ENCODE measurements at places on chromosomes 16 and 17.

GRCh38 chr17:34725008-34725407 lies 145.6 kb downstream of the TMEM132E start:
- no peak for DNase-seq

DNA sequence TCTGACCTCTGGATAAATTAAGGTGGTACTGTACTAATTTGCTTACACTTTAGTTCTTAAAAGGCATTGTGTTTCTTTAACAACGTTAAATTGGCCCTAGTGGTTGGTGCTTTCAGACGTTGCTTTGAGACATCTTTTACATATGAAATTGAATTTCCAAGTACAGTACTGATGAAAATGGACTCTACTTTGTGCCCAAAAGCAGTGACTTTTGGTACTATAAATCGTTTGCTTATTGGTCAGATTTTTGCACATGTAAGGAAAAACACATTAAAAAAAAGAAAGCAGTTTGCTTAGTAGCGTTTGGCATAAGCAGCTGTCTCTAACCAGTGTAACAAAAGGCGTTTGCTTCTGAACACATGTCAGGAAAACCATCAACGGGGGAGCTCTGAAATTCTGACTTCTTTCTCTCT lies 139.6 kb downstream of the CDK5R1 start:
- DNase-seq: no peak

- DNase-seq: no peak
Observed at GRCh38 chr16:79725051-79725450, 124.5 kb upstream of the MAF start.

DNA sequence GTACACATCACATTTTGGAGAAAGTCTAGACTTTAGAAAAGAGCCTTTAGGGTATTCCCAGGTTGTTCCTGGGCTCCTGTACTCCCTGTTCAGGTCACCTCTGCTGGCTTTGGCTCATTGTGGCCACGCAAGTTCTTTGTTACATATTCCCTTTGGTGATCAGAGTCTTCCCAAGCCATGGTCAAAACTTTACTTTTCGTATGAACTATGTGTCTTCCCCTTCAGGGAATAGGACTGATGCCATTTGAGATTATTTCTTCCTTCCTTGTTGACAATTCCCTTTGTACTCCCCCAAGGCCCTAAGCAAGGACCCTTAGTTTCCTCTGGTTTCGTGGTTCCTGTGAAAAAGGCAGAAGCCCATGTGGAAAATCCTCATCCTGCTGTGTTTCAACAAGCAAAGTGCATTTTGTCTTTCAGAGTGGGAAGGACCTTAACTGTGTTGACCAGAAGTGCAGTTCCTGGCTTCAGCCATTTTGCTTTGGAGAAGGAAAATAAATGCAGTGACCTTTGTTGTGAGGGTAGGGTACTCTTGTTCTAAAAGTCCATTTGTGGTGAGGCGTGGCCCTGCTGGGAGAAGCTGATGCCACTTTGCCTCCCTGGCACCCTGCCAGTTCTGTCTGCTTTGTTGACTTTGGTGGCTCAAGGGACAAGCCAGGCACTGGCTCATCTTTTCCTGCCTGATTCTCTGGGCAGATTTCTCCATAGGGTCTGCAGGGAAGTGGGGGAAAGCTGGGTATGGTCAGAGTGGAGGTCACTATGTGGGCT lies 55.1 kb downstream of the ZNRF1 start:
- DNase-seq: no peak

DNA sequence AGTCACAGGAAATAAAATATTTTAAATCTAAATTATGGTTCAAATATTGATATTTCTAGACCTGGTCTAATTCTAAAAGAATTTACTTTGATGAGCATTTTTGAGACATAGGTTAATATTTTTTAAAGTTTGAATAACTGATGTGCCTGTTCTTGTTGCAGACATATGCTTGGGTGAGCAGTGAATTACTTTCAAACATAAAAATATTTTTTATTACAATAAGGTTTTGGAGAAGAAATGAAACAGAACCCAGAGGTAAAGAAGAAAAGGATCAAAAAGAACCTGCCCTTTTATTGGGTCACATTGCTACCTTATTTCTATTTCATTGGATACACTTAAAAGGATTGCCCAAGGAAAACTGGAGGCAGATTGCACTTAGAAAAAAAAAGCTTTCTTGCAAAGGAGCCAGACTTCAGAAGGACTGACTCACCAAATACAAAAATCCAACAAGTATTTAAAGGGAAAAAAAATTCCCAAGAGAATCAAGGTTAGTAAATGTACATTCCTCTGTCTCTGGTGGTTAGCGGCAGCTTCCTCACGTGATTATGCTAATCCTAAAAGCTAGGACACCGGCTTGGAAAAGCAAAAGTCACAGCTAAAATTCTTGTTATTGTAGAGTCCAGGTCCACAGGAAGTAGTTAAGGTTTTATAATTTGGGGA lies 18.5 kb downstream of the ENPP7 start:
- no peak for DNase-seq

- DNase-seq: no peak
Observed at GRCh38 chr17:40311575-40311974, 2.6 kb downstream of the RARA start.

DNA sequence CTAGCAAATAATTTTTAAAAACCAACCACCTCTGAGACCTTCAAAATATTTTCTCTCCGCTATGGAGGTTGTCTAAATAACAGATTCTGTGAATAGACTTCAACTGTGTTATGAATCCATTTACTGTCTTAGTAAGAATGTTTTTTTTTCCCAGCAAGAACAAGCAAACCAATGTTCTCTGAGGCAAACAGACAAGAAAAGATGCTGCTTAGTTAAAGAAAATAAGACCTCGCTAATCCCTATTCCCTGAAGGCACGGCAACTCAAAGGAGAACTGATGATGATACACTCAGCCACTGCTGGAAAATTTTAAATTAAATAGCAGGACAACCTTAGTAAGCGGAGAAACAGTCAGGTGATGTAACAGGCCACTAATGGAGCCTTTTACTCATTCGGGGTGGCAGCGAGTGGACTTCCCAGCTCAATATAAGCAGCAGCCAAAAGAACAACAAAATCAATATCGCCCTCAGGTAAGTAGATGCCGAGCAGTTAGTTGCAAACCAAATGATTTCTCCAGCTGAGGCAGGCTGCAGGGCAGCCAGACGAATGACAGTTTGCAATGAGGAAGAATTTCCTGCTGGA lies 81.8 kb downstream of the CPPED1 start:
- no peak for DNase-seq

GRCh38 chr17:82257473-82257872 lies 16.0 kb downstream of the CSNK1D start:
- DNase-seq: no peak

- no peak for DNase-seq
Observed at GRCh38 chr17:63819585-63820537, 7.4 kb upstream of the PSMC5 start.

GRCh38 chr16:59327894-59328293 lies 593.8 kb upstream of the GOT2 start:
- DNase-seq: no peak

DNA sequence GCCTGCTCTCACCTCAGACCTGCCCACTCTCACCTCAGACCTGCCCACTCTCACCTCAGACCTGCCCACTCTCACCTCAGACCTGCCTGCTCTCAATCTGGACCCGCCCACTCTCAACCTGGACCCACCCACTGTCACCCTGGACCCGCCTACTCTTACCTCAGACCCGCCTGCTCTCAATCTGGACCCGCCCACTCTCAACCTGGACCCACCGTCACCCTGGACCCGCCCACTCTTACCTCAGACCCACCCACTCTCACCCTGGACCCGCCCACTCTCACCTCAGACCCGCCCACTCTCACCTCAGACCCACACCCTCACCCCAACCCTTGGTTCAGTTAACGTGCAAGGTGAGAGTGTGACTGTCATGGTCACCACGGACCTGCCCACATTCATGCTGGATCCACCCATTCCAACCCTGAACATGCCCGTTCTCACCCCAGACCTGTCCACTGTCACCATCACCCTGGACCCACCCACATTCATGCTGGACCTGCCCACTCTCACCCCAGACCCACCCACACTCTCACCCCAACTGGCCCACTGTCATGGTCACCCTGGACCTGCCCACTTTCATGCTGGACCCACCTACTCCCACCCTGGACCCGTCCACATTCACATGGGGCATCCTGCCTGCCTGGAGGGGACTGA lies 31.2 kb upstream of the ENPP7 start:
- no peak for DNase-seq

DNA sequence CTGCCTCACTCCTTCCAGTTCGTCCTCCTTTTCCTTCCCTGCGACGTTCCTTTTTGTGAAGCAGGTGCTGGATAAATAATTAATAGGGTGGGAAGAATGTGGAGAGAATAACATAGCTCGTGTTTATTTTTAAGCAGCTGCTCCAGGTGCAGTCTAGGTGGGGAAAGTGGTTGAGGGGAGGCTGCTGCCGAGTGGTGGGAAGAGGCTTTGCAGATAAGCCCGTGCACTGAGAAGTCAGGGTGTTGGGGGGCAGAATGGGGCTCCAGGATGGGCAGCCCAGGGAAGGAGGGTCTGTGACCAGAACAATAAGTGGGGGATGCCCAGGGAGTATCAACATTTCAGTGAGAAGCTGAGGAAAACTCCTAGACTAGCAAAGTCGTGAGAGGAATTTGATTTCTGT lies 300.5 kb downstream of the CPPED1 start:
- DNase-seq: no peak

DNA sequence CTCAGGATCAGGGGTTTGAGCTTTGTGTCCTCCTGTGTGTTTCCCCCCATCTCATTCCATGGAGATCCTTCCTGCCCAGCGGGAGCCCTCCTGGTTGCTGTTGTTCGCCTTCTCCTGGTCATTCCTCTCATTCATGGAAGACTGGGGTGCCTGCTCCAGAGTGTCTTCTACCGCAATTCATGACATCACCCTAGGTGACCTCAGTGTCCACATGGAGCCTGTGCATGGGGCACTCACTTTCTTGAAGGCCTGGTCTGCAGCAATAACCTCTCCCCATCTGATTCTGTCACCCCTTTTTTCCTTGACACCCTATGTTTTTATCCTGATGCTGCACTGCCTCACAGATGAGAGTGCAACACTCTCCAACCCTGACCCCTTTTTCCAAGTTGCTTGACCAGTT lies 21.4 kb upstream of the ARHGAP17 start:
- no peak for DNase-seq

- DNase-seq: no peak
Observed at GRCh38 chr16:53726625-53727024, 22.7 kb downstream of the FTO start.

GRCh38 chr17:64736804-64737492 lies 74.8 kb upstream of the SMURF2 start:
- no peak for DNase-seq

DNA sequence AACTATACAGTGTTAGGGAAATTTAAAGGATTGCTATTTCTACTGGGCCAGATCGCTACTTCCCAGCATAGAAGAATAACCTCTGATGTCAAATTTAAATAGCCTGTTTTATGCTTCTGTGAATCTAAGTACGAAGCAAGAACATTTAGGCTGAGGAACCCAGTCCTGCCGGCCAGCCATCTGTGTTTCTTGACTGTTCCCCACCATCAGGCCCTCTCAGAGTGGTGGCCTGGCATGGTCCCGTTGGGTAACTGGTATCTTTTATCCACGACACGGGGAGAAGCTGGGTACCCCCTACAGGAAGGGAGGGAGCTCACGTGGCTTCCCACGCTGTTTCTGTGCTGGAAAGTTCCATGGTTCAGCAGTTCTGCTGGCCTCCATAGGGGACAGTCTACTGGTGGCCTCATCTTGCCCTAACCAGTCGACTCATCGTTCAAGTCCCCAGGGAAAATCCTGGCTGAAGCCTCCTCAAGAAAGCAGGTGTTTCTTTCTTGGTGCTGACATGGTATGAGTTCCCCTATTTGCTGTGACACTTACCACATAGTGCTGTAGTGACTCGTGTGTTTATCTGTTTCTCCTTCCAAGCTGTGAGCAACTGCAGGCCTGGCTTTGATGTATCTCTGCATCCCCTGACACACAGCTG lies 201.7 kb upstream of the NLRP1 start:
- no peak for DNase-seq

DNA sequence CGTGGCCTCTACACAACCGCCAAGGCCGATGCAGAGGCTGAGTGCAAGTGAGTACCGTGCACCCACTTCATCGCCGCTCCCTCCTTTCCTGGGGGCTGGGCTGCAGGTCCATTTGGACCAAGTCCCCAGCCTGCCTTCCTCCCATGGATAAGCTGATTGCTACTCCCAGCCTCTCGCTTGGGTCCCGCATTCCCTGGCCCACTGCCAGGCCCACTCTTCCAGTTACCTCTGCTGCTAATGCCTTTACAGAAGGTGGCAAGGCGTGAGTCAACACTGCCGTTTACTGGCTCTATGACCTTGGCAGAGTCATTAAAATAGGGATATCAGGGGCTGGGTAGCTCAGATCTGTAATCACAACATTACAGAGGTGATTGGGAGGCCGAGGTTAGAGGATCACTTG lies 11.2 kb downstream of the SULT1A2 start:
- no peak for DNase-seq

GRCh38 chr16:85372627-85373372 lies 240.3 kb upstream of the GSE1 start:
- no peak for DNase-seq

DNA sequence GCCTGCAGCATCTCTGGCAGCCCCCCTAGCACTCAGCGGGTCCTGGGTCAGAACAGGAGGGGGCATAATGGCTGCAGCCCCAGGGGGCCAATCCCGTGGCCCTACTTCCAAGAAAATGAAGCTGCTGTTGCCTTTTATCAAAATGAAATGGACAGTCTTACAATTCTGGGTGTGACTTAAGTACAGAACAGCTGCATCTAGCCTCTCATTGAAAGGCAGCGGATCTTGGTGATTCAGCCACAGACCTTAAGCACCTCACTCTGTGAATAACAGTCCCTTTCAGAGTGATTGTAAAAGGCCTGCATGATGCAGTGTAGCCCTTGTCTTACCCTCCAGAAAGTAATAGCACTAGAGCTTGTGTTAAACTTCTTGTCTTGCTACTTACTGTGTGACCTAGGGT lies 11.5 kb upstream of the UMOD start:
- no peak for DNase-seq

- DNase-seq: no peak
Observed at GRCh38 chr17:59427425-59427921, 96.0 kb downstream of the YPEL2 start.

- DNase-seq: no peak
Observed at GRCh38 chr17:82799591-82799990, 40.2 kb downstream of the ZNF750 start.

DNA sequence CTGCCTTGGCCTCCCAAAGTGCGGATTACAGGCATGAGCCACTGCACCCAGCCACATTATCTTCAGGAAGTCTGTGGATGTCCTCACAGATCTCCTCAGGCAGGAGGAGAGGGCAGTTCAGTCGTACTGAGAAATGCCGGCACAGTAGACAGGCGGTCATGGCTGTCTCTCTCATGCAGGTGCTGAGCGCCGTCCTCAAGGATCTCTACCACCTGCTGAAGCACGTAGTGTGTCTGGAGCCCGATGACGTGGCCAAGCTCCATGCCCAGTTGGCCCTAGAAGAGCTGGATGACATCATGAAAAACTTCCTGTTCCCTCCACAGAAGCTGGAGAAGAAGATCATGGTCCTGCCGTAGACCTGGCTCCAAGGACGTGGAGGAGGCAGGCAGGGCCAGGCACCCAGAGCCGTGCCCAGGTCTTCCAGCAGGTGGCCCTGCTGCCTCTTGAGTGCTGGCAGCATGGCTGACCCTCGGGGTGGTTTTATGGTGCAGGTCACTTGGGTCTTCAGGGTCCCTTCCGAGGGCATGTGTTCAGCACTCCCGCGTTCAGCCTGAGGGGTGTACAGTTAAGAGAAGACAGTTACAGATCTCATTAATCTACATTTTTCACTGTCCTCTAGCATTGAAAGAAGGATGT lies 22.0 kb upstream of the HAS3 start:
- no peak for DNase-seq
